ENCODE measurements at places on chromosomes 12 and 14.
A peak's percentile ranks its signal among the peaks of the same experiment; 100 is the strongest.

- DNase-seq = no peak
Measured at GRCh38 chr12:29455087-29455486, 42.4 kb downstream of the OVCH1 start.

DNA sequence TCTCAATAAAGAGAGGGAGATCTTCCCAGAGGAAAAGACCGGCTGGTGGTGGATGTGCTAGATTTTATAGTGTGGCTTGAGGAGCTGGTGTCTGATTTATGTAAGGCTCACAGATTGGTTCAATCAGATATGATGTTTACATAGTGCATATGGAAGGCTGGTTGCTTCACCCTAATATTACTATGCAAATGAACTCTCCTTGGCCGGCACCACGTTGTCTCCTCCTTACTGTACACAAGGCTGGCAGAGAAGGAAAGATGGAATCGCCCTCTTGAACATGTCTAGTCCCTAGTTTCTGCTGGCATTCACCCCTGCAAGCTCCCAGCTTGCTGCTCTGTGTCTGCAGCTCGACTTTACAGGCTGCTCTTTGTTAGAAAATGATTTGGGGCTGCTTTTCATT lies 8.9 kb downstream of the FAM186A start:
- DNase-seq = no peak

- peak; percentile 57 for DNase-seq
Measured at GRCh38 chr14:90383731-90384542, 12.9 kb upstream of the CALM1 start.

DNA sequence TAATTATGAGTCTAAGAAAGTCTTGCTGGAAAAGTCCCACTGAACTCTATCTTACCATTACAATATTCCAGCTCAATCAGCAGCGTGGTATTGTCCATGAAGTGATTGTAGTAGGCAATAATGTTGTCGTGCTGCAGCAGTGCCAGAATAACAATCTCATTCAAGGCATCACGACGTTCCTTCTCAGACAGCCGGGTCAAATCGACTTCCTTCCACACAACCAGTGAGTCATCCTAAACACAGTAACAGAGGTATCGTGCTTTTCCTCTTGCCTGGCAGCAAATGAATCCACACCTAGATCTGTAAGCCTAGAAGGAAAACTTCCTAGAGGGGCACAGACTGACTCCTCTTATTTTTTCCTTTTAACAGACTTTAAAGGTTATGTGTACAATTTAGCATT lies 2.9 kb downstream of the NEK9 start:
- peak; percentile 83 for DNase-seq

DNA sequence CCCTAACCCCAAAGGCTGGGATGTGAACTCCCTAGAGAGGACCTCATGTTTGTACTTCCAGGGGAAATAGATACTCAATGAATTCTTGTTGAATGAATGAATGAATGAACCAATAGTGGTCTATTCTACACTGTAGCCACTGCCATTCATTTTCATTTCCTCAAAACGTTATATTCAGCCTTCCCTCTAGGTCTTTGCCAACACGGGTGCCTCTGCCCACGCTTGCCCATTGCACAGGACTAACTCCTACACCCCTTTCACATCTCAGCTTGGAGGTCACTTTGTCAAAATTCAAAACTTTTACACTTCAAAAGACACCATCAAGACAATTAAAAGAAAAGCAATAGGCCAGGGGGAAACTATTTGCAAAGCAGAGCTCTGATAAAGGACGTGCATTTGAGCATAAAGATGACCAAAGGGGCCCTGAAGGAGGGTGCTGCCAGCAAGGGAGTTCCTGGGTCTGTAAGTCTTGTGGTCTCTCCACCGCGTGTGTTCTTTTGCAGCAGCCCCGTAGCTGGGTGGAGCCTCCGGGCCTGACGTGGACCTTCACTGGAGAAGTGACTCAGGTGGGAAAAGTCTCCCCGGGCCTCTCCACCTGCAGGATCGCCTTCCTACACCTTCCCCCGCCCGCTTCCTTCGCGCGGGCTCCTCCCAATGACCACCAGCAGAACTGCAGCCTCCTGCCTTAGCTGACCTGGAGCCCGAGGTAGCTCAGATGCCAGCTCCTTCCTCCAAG lies 31.5 kb downstream of the TMEM63C start:
- peak; percentile 39 for DNase-seq

DNA sequence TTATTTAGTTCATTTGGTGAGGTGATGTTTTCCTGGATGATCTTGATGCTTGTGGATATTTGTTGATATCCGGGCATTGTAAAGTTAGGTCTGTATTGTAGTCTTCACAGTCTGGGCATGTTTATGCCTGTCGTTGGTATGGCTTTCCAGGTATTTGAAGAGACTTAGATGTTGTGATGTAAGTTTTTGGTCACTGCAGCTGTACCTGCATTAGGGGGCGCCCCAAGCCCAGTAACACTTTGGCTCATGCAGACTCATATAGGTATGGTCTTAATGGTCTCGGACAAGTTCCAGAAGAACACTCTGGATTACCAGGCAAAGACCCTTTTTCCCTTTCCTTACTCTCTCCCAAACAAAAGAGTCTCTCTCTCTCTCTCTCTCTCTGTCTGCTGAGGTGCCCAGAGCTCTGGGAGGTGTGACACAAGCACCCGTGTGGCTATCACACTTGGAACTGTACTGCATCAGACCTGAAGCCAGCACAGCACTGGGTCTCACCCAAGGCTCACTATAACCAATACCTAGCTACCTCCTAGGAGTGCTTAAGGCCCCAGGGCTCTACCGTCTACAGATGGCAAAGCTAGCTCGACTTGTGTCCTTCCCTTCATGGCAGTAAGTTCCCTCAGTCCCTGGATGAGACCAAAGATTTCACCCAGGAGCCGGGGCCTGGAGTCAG lies 425.8 kb upstream of the ATXN7L3B start:
- DNase-seq = peak; percentile 14

DNA sequence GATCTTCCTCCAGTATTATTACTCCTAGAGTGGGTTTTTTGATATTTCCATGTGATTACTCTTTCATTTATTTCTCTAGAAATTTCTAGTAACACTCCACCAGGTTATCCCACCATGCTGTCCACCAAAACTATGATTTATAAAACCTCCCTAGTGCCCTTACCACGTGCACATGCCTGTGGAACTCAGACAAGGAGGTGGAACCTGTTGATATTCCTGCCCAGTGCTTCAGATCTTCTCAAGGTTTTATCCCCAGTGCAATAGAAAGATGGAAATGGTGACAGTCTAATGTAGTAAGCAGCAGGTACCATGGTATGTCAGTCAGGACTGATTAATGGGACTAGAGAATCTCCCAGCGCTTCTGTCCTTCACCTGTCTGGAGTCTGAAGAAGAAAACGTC lies 3.5 kb upstream of the ARF3 start:
- DNase-seq = no peak
